ENCODE measurements at places on chromosomes 5 and 9.
A peak's percentile ranks its signal among the peaks of the same experiment; 100 is the strongest.

GRCh38 chr9:4839470-4839912 is 46.7 kb downstream of the RCL1 start:
- no peaks in the 10 kb centered on the region for H3K4me1 ChIP-seq
- H3K27me3 ChIP-seq, result no peaks in the 10 kb centered on the region
- no peak for DNase-seq
- no peak overlapping the region for H3K4me3 ChIP-seq
- H3K36me3 ChIP-seq, result no peaks in the 10 kb centered on the region
- no peak overlapping the region for H3K27ac ChIP-seq

DNA sequence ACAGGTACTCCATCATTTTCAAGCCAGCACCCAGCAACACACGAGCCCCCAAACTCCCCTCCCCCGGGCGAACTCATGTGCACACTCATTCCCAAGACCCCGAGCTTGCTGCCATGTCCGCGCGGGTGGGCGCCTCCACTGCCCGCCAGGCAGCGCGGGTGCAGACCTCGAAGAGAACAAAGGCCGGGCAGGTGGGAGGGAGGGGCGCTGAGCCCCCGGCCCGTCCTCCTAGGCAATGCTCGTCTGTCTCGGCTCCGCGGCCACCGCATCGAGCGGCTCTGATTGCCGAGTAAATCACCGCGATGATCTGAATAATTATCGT is 47.1 kb upstream of the PSD2 start:
- H3K4me1 ChIP-seq, result peaks cover 20% of the 10 kb centered on the region
- H3K27me3 ChIP-seq, result peaks cover 51% of the 10 kb centered on the region
- no peak overlapping the region for H3K4me3 ChIP-seq
- H3K27ac ChIP-seq, result no peak overlapping the region
- no peaks in the 10 kb centered on the region for H3K36me3 ChIP-seq

DNA sequence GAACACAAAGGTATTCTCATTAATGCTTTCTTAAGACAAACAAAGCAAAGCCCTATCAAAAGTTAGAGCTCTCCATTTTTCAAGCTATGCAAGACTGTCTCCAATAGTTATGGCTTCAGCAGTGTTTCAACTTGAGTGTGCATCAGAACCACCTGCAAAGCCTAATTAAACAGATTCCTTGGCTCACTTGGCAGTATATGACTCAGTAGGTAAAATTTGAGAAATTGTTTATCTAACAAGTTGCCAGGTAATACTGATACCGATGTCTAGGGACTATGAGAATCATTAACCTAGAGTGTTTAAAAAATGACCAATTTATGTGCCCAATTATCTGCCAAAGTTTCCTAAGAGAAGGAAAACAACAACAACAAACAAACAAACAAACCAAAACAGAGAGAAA is 60.3 kb upstream of the PARP8 start:
- H3K36me3 ChIP-seq, result no peaks in the 10 kb centered on the region
- H3K4me3 ChIP-seq, result no peak overlapping the region
- no peak overlapping the region for H3K27ac ChIP-seq
- H3K4me1 ChIP-seq, result no peaks in the 10 kb centered on the region
- H3K27me3 ChIP-seq, result no peaks in the 10 kb centered on the region

DNA sequence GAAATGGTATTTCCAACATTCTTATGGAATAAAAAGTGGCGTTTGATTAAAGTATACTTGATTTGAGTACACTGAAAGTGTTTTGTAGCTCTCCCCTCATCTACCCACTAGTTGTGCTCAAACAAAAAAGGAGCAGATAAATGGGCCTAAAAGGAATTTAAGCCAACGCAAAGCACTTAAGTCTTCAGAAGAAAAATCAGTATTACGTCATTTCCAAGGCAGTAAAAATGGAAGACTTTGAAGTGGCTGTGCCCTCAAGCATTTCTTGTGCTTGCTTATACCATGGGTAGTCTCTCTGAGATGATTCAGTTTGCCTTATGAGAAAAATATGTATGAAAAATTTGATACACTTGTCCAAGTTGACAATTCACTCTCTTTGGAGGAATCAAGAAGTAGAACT is 279.9 kb upstream of the CD180 start:
- no peak overlapping the region for H3K4me3 ChIP-seq
- no peak for DNase-seq
- no peaks in the 10 kb centered on the region for H3K36me3 ChIP-seq
- no peak overlapping the region for H3K27ac ChIP-seq

GRCh38 chr5:96004754-96005153 is 43.1 kb upstream of the ELL2 start:
- H3K4me3 ChIP-seq, result no peak overlapping the region
- DNase-seq, result no peak
- H3K4me1 ChIP-seq, result no peaks in the 10 kb centered on the region
- no peaks in the 10 kb centered on the region for H3K36me3 ChIP-seq

DNA sequence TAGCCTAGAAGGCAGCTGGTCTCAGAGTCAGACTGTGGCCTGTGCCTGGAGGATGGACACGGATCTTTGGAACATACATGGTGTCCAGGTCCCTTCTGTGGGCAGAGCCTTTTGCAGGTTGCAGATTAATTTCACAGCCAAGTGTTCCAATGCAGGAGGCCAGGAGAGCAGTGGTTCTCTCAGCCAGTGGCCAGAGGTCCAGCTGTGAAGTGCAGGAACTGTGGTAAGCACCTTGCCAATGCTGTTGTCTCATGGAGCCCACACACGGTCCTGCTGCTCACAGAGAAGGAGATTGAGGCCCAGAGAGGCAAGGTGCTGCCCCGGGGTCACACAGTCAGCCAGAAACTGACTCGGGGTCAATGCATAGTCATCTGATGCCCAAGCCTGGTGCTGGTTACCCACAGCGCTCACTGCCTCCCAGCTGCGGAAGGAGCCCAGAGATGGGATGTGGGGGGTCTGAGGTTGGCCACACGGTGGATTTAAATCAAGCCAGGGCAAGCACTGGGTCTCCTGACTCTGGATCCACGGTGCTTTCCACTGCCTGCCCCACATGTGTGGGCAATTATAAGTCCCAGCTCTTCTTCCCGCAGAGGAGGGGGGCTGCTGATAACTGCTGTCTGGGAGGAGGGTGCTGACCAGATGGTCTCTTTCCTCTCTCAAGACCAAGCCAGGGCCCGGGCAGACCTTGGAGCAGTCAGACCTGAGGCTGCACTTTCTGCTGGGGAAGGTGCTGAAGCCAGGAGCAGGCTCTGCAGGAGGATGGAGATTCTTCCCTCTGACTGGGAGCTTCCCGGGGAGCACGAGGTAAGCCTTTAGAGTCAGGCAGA is 2.8 kb downstream of the PDGFRB start:
- no peaks in the 10 kb centered on the region for H3K27me3 ChIP-seq
- H3K36me3 ChIP-seq, result no peaks in the 10 kb centered on the region
- no peak overlapping the region for H3K4me3 ChIP-seq
- H3K4me1 ChIP-seq, result no peaks in the 10 kb centered on the region
- DNase-seq, result no peak

DNA sequence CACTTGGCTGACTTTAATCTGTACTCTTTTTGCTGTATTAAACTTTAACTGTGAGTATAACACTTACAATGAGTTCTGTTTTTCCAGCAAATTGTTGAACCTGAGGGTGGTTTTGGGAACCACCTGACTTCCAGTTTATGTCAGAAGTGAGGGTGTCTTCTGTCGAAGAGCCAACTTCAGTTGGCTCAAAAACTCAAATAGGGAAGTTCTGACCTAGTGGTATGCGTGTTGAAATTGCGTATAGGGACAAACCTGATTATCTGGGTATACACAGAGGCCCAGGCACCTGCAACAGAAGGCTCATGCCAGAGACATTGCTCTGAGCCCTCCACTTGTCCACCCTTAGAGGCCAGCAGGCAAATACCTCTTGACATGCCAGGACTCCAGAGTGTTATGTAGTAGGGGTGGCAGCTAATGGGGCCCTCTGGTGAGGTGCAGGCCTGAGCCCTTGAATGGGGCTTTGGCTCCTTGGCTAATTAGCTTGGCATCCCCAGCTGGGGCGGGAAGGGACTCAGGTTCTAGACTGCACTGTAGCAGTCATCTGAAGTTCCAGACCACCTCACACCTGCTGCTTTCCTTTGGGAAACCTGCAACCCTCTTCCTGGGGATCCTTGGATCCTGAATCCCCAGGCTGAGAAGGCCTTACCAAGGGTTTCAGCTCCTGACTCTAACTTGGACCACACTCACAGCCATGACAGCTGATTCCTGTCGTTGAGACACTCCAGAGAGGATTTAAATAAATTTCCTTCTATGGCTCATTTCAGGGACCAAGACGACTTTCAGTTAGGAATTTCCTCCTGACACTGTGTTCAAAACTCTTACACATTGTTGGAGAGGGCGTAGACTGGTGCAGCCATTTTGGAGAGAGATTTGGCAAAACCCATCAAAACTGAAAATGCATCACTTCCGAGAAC is 189.6 kb downstream of the HSPA4 start:
- no peaks in the 10 kb centered on the region for H3K36me3 ChIP-seq
- H3K4me1 ChIP-seq, result no peaks in the 10 kb centered on the region
- no peak overlapping the region for H3K27ac ChIP-seq
- no peaks in the 10 kb centered on the region for H3K27me3 ChIP-seq
- no peak for DNase-seq

DNA sequence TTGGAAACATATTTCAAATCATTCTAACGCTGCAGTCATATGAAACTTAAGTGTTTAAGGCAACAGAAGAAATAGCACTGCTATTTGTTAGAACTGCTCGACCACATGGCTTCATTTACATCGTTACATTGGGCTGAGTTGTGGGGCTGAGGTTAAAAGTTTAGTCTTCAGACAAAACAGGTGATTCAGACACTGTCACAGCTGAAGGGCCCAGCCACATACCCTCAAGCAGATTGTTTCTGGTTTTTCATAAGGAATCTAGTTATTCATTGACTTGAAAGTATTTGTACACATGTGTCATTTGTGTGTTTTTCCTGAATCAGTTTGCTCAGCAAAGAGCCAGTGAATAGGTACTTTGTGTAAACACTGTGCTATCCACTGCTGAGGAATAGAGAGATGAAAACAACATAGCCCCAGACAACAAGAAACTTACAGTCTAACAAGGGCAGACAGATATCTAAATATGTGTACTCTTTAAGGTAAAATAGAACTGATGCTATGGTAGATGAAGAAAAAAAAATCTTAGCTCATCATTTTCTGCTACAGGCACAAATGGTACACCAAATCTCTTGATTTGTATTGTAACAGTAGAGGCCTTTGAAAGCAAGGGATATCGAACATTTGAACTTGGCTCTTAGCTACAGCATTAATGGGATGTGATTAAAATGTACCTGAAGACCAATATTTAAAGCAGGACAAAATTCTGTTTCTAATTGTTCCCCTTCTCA is 357.6 kb upstream of the RPS23 start:
- H3K27ac ChIP-seq, result no peak overlapping the region
- no peaks in the 10 kb centered on the region for H3K36me3 ChIP-seq
- peaks cover 15% of the 10 kb centered on the region for H3K4me1 ChIP-seq
- H3K4me3 ChIP-seq, result no peak overlapping the region

- H3K27ac ChIP-seq, result no peak overlapping the region
- DNase-seq, result no peak
- no peaks in the 10 kb centered on the region for H3K27me3 ChIP-seq
- H3K36me3 ChIP-seq, result peaks cover 6% of the 10 kb centered on the region
These were observed 40.5 kb downstream of the NKD2 start for GRCh38 chr5:1048861-1049838.

DNA sequence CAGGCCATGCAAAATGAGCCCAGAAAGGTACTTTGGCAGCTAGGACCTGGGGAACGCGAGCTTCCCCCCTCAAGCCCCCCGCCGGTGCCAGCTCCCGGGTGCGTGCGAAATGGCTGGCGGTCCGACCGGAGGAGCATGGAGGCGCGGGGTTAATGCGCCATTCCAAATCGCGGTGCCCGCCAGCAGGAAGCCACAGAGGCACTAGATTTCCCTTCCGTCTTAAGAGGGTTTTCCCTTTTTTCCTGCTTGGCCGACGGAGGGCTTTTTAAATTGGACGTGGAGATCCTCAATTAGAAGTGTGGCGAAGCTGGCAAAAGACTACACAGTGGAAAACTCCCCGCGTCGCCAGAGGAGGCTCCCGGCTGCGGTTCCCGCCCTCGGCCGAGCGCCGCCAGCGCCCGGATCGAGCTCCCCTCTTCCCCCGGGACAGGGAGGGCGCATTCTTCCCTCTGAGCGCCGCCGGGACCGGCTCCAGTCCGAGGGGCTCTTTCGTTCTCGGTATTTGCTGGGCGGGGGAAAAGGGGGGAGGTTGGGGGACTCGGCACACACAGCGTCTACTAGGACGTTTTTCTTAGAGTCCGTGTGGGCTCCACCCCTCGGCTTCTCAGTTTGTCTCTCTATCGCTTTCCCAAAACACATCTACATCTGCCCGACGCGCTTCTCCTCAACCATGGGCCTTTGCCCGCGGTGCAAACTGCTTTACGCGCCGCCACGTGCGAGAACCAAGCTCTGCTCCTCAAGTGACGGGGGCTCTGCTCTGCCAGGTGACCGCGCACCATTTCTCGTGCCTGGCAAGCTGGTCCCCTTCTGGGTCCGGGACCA is 3.0 kb downstream of the GDNF start:
- H3K4me1 ChIP-seq, result peaks cover 5% of the 10 kb centered on the region
- peak; percentile 48 for DNase-seq
- no peaks in the 10 kb centered on the region for H3K36me3 ChIP-seq
- H3K27me3 ChIP-seq, result peaks cover 100% of the 10 kb centered on the region
- peak overlapping the region; percentile 32 for H3K4me3 ChIP-seq

DNA sequence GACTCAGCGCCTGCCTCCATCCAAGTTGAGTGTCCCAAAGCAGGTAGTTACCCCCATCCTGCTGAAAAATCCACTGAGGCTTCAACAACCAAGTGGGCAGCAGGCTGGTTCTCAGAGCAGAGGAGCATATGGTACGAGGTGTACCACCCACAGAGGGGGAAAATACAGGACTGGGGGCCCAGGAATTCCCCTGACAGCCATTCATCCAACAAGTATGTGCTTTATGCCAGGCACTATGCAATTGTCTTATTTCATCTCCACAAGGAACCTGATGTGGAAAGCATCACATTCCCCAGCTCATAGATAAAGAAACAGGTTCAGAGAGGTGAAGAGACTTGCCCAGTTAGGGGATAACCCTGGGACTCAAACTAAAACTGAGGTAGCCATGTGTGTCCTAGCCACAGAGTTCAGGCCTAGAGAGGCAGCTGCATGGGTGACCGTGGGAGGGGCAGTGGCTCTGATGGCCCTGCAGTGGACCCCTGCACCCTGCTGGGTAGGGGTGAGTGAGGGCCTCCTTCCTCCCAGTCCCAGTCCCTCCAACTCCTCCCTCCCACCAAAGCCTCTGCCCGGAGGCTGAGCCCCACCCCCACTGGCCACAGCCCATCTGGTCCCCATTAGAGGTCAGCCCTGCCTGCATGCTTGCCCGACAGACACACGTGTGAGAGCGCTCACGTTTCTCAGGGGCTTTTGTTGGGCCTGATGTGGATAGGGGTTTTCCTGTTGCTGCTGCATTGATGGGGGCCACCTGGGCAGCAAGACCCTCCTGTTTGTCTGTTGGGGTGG is 11.5 kb downstream of the PDLIM4 start:
- H3K27me3 ChIP-seq, result no peaks in the 10 kb centered on the region
- DNase-seq, result no peak
- H3K36me3 ChIP-seq, result no peaks in the 10 kb centered on the region
- H3K27ac ChIP-seq, result no peak overlapping the region
- no peaks in the 10 kb centered on the region for H3K4me1 ChIP-seq

- H3K27ac ChIP-seq, result no peak overlapping the region
- no peak overlapping the region for H3K4me3 ChIP-seq
- no peak for DNase-seq
- no peaks in the 10 kb centered on the region for H3K36me3 ChIP-seq
These were observed 106.4 kb upstream of the SMC5 start for GRCh38 chr9:70152350-70152749.
